ENCODE measurements at places on chromosomes 7 and 10.

GRCh38 chr7:10723832-10724231 lies 249.8 kb upstream of the PHF14 start:
- DNase-seq: no peak

DNA sequence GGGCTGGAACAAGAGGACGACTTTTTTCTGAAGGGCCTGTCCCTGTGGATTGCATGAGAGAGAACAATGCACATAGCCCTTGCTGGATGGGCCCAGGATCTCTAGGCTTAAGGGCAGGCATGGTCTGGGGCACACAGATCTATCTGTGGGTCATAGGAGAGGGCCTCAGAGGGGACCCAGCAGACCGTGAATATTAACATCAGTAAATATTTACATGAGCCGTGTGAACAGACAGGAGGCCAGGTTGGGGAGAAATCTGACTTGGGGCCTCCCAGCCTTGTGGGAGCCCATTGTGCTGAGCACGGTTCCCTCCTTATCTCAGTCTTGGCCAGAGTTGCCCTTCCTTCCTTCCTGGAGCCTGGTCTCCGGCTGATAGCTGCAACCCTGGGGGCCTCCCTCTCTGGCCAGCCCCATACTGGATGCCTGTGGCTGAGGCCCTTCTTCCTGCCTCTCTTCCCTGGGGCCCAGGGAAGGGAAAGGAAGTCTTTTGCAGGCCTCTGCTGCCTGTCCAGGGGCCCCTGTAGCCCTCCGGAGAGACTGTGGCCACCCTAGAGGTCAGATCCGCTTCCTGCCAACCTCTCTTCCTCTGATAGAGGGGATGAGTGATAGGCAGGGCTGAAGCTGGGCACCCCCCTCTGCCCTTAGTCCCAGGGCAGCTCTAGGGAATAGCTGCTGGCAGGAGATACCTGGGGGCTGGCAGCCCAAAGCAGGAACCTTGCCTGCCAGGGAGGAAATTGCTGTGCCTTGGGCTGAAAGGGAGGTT lies 44.5 kb upstream of the TRIM8 start:
- no peak for DNase-seq

- no peak for DNase-seq
Observed at GRCh38 chr10:55224007-55224781, 423.2 kb upstream of the PCDH15 start.

GRCh38 chr7:129240119-129240820 lies 15.4 kb downstream of the AHCYL2 start:
- DNase-seq: no peak

DNA sequence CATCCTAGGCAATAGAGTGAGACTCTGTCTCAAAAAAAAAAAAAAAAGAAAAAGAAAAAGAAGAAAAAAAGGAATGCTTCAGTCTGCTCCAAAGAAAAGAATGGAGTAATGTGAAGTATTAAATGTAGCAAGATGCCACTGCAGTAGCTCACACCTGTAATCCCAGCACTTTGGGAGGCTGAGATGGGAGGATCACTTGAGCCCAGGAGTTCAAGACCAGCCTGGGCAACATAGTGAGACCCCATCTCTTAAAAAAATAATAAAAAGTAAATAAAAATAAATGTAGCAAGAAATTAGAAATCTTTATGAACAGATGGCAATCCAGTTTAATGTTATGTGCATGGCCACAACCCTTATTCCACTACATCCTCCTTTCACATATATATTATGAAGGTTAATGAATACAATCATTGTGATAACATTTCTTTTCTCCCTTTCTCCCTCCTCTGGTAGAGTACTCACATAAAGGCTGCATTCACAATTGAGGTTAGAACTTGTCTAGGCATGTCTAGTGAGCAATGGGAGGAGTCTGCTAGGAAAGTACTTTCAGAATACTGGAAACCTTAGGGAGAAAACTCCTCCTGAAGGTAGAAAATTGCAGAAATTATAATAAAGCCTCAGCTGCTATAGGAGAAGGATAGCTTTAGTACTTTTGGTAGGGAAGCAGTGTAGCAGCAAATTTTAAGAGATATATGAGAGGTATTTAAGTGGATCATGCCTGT lies 20.4 kb downstream of the KLLN start:
- no peak for DNase-seq

GRCh38 chr7:100029596-100029995 lies 14.2 kb downstream of the ZKSCAN1 start:
- no peak for DNase-seq

GRCh38 chr10:106935978-106936451 lies 228.5 kb downstream of the SORCS1 start:
- no peak for DNase-seq

DNA sequence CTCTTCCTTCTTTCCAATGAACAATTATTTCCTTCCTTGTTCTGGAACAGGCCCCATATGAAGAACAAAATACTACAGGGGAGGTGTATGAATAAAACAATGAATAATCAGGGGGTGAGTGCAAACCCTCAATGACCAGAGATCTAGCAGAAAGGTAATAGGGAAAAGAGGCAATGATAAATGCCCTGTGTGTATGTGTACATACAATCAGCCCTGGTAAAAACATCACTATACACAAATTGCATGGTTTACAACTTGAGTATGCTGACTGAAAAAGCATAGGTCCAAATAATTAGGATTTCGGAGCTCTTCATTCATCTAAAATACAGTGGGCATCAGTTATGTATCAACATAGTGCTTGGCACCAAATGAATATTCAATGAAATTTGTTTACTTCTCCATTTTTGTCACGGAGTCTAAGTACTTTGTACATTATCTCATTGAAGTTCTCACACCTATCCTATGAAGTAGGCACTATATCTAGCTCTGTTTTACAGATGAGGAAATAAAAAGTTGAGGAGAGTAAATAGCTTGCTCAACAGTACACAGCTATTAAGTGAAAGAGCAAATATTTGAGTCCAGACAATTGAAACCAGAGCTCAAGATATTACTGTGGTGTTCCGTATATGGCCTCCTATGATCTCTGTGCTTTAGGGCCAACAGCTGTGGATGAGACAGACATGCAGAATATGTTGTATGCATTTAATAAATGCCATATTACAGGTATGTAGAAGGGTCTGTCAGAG lies 1065.4 kb downstream of the SORCS3 start:
- no peak for DNase-seq

- DNase-seq: no peak
Observed at GRCh38 chr7:101140339-101140699, 13.4 kb downstream of the SERPINE1 start.

DNA sequence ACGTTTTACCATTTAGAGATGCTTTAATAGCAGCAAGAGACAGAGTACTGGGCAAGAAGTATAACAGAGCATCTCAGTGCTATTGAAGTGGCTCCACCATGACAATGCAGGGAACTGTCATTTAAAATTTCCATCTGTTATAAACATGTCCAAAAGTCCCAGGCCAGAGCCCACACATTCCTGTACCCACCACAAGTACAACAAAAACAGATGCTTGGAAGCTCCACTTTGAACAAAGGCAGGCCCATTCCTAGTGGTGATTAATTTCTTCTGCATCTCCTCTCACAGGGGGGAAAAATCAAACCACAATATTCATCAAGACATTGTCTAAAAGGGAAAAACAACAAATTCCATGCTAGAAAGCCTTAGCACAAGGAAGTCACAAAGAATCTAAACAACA lies 627.9 kb downstream of the PARD3 start:
- DNase-seq: no peak

DNA sequence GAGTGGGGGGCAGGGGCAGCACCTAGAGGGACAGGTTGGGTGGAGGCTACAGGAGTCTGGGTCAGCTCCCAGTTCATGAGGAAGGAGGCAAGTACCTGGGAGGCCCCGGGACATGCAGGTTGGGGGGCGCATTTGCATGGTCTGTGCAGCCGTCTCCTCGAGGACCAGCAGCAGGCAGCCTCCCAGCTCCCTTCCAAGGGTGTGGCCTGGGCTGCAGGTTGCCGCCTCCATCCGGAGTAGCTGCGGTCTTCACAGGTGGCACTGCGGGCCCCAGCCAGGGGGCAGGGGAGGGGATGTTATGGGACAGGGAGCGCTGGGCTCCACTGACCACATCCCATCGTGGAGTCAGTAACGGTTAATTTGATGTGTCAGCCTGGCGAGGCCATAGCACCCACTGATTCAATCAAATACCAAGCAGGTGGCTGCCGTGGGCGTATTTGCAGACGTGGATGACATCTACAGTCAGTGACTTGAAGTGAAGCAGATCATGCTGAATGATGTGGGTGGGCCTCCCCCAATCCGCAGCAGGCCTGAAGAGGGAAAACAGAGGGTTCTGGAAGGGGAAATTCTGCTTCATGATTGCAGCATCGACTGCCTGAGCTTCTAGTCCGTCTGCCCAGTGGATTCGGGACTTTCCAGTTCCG lies 81.6 kb downstream of the PRKAG2 start:
- peak; percentile 63 for DNase-seq

- no peak for DNase-seq
Observed at GRCh38 chr10:123798856-123799255, 92.8 kb downstream of the CPXM2 start.

DNA sequence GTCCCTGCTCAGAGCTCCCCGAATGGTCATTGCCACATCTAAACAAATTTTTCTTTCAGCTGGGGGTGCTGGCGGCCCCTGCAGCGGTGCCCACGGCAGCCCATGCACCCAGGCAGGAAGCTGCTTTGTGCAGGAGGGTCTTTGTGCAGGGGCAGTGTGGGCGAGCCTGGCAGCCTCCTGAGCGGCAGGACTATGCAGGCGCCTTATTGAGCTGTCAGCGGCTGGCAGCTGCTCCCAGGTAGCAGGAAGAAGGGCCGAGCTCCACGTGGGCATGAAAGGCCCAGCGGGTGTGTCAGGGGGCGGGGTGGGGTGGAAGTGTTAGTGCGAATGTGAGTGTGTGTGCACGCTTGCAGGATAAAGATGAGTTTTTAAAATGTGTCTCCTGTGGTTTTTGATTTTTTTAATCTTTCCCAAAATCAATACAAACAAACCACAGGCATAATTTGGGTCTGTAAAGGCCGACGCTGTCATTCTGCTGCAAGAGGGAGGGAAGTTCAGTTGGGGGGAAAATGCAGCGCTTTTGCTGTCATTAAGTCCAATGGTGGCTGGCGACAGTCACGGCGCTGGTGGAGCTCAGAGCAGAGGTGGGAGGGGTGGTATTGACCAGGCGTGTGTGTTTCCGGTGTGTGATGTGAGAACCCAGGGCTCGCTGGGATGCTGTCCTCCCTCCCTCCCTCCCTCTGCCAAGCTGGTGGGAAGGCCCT lies 83.9 kb downstream of the LHPP start:
- no peak for DNase-seq

- DNase-seq: no peak
Observed at GRCh38 chr10:131770946-131771633, 129.7 kb upstream of the PPP2R2D start.

GRCh38 chr10:72336259-72337038 lies 18.3 kb downstream of the DNAJB12 start:
- no peak for DNase-seq

- DNase-seq: no peak
Observed at GRCh38 chr7:12683678-12684585, 3.5 kb upstream of the ARL4A start.

GRCh38 chr7:19410691-19411090 lies 265.5 kb upstream of the FERD3L start:
- DNase-seq: no peak

DNA sequence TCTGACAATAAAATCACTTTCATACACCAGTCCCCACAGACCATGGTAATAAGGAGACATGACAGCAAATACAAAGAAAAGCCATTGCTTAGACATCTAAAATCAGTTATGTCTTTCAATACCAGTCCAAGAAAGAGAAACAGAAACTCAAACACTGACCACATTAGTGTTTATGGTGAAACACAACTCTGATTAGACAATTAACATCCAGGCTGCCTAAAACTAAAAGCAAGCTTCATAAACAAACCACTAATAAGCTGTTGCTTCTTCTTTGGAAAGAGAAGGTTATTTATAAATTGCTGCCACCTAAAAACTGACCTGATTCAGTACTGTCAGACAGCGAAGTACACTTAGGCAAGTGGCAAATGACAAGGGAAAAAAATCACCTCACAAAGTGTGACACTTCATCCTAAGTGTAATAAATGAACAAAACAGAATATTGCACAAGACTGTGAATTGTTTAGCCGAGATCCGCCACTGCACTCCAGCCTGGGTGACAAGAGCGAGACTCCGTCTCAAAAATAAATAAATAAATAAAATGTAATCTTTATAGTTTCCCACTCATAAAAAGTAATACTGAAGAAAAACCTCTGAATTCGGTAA lies 277.4 kb downstream of the PARD3 start:
- DNase-seq: no peak

DNA sequence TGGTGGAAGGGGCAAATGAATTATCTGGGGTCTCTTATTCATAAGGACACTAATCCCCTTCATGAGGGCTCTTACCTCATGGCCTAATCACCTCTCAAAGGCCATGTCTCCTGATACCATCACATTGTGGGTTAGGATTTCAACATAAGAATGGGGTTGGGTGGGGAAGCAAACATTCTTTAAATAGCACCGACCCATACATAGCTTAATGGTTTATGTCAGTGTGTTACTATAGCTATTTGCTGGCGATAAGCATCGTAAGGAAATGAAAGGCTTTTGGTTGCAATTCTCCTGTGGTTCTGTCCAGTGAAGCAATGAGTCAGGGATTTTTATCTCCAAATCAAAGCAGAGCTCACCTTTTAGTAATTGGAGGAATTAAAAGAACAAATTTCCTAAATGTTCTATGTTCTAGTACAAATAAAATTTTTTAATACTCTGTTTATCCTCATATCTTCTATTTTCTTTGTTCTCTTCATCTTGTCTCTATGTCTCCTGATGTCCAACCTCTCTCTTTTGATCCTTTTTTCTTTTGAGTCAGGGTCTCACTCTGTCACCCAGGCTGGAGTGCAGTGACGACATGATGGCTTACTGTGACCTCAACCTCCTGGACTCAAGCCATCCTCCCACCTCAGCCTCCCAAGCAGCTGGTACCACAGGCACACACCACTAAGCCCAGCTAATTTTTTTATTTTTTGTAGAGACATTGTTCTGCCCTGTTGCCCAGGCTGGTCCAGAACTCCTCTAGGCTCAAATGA lies 57.0 kb upstream of the GLCCI1 start:
- DNase-seq: no peak

- no peak for DNase-seq
Observed at GRCh38 chr7:28166982-28167715, 13.4 kb downstream of the JAZF1 start.

DNA sequence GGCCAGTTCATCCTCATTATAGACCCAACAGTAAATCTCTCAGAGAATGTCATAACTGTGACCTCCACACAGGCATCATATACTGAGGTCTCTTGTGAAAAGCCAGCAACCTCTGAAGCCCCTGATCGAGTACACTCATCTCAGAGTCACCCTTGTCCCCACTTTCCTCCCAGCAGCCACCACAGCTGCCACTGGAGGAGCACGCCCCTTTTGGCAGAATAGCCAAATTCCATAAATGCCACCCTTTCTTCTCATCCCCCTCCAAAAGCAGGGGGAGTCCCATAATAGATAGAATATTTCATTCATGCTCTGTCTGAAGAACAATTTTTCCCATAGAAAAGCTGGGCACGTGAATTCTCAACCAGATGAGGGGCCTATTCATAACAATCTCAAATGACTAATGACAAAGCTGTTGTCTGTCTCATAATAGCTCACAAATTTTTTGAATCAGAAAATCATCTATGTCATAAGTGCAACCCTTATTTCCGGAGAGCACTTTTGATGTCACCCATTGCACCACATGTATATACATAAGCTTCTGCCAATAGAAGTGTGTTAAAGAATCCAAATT lies 47.4 kb downstream of the SGMS1 start:
- no peak for DNase-seq

All from stimulated activated effector memory CD8-positive, alpha-beta T cell treated with anti-CD3 and anti-CD28 coated beads, Interleukin-12 subunit alpha, Interleukin-12 subunit beta, amount 100 ng/mL, for 72 hours (primary cell).